ENCODE measurements at places on chromosomes 6 and 20. TPM values are rescaled to one million over a fixed set of nuclear protein-coding genes. Genes with fewer than 3 reads are reported as not detected.

DNA sequence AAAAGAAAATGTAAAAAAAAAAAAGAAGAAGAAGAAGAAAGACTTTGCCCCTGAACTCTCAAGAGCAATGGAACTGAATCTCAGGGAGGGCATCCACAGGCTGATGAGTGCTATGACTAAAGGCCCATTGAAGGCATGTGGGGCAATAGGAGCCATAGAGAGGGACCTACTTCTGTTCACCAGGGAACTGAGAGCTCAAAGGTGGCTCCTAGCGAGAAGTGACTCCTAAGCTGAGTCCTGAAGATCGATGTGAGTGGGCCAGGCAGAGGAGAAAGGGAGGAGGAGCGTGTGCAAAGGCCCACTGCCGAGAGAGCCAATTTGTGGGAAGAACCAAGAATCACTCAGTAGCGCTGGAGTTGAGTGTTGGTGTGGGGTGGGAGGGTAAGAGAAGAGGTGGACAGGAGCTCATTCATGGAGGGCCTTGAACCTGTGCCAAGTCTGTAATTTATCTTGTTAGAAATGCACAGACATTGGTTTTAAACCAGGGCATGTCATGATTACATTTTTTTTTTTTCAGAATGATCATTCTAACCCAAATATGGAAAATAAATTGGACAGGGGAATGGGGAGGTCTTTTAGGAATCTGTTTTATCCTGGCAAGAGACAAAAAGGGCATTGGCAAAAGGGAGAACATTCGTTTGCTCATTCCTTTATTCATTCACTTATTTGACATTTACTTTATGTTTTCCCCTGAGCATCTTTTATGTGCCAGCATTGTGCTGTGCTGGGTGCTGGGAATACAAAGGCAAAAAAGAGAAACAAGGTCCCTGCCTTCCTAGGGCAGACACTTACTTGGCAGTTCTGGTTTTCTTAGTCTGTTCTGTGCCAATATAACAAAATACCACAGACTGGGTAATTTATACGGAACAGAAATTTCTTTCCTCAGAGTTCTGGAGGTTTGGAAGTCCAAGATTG, 67.4 kb upstream of the DSP start:
- no peak for DNase-seq

DNA sequence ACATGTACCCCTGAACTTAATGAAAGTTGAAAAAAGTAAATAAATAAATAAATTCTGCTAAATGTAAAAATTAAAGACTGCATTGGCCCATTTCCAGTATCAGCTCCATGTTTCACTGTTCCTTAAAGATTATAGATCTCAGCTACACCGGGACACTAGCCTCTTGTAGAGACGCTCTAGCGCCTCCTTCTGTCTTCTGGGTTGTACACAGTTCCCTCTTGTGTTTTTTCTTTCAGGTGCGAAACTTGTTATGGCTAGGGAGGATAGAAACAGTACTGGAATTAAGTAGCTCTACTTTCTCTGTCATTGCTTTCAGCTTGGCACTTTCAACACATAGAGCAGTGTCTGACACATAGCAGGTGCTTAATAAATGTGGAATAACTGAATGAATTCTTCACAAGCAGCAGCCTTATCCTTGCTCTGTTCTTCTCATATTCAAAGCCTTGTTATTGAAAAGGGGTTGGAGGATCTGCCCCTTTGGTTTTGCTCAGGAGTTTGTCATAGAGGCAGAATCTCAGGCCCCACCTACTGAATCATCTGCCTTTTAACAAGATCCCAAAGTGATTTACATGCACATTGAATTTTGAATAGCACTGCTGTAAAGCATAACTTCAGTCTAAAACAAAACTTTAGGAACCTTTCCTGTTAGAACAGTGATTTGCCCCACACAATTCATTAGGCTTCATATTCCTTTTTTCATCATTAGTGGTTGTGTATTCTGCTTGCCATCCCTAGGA, 92.3 kb downstream of the FIG4 start:
- DNase-seq: no peak

- DNase-seq: peak; percentile 91
These were observed 66.5 kb upstream of the IER3 start for GRCh38 chr6:30810813-30811339.

GRCh38 chr20:24915892-24916291, 33.2 kb upstream of the CST7 start:
- DNase-seq: no peak

- no peak for DNase-seq
These were observed at the start of gene SERPINB6 for GRCh38 chr6:2971420-2972218. Gene SERPINB6, minus strand, starts transcription at chr6:2971567. Its CDS starts 12,235 bp downstream, at chr6:2959332.

GRCh38 chr6:14986370-14986769, 259.5 kb upstream of the JARID2 start:
- DNase-seq: no peak

The PACSIN1 gene
- total RNA-seq: 5.0 TPM
